ENCODE measurements at places on chromosomes 4 and X. TPM values are rescaled to one million over a fixed set of nuclear protein-coding genes. Genes with fewer than 3 reads are reported as not detected.

GRCh38 chrX:12370497-12370986 lies 232.3 kb downstream of the FRMPD4 start:
- no peak for DNase-seq

GRCh38 chr4:126004941-126005340 lies 690.2 kb downstream of the FAT4 start:
- DNase-seq, result no peak

GRCh38 chr4:147780137-147780777 lies 48.4 kb downstream of the ARHGAP10 start:
- DNase-seq, result no peak

GRCh38 chr4:147938496-147938895 lies 206.6 kb downstream of the ARHGAP10 start:
- DNase-seq, result no peak

- DNase-seq, result no peak
Observed at GRCh38 chr4:99234331-99235010, 15.4 kb upstream of the ADH6 start.

DNA sequence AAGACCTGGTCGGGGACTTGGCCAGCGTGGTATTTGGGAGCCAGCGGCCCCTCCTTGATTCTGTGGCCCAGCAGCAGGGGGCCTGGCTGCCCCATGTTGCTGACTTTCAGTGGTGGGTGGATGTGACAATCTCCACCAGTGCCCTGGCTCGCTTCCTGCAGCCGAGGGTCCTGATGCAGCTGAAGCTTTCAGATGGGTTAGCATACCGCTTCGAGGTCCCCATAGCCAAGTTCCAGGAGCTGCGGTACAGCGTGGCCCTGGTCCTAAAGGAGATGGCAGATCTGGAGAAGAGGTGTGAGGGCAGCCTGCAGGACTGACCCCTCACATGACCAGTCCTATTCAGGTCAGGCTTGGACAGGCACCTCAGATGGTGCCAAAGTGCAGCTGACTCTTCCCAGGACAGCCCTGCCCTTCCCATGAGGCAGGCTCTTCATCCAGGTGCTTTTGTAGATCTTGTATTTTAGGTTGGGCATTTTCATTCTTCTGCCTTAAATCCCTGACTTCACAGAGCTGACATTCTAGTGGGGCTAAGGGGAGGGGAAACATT lies 15.1 kb downstream of the LNX1 start:
- DNase-seq, result no peak

The GAGE12E gene
- not detected for polyA plus RNA-seq

The S100G gene
- not detected for polyA plus RNA-seq

The GC gene
- 0.18 TPM for polyA plus RNA-seq

The RPS6KA6 gene
- not detected for polyA plus RNA-seq
